Progenitor cell of endocrine pancreas (in vitro differentiated cells): ENCODE measurements at places on chromosomes 11 and 22. TPM values are rescaled to one million over a fixed set of nuclear protein-coding genes. Genes with fewer than 3 reads are reported as not detected.

DNA sequence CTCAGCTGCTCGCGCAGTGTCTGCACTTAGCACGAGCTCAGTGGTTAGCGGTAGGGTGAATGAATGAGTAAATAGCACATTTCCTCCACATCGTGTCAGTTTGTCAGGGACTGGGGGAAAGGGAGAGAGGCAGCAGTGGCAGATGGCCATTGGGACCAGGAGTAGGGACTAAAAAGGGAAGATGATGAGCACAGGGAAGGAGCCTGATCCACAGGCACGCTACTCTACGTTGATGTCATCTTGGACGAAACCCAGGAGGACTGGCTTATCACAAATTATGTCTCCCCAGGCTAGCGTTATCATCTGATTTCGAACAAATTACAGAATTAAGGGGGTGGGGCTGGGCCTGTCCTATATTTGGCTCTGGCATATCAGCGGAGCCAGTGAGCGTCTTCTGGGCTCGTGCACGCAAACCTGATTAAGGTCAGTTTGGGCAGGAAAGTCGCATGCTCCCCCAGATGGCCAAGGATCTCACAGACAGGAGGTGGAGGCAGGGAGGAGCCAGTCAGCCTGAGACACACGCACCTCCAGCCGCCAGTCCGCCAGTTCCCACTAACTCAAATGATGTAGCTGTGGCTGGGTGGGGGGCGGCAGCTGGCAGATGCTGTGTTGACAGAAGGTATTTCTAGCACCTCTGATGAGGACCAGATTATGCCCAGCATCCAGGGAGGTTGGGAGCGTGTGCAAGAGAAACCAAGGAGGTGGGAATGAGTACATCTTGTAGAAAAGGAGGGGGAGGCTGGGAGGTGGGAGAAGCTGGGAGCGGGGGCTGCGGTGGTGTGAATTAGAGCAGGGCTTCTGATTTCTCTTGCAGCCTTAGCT is 97.4 kb upstream of the PRDM11 start:
- no peak overlapping the region for H3K27ac ChIP-seq

DNA sequence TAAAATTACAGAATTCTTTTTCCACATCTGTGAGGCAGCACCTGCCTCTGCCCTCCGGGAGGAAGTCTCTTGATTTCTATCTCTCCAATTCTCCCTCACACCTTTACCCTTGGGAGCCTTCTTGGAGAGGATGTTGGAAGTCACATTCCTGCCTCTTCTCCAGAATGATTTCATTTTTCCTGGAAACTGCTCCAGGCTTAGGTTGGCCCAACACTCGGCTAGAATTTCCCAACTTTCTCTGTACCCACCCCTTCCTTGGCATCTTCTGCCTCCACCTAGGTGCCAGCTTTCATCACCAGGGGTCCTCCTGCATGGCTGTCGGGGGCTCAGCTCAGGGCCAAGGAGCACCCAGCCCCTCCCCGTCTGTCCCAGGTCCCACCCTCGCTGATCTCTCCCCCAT is 43.2 kb downstream of the SLCO2B1 start:
- no peaks in the 10 kb centered on the region for H3K36me3 ChIP-seq
- peaks cover 5% of the 10 kb centered on the region for H3K27me3 ChIP-seq
- H3K4me3 ChIP-seq, result no peak overlapping the region
- DNase-seq, result no peak

DNA sequence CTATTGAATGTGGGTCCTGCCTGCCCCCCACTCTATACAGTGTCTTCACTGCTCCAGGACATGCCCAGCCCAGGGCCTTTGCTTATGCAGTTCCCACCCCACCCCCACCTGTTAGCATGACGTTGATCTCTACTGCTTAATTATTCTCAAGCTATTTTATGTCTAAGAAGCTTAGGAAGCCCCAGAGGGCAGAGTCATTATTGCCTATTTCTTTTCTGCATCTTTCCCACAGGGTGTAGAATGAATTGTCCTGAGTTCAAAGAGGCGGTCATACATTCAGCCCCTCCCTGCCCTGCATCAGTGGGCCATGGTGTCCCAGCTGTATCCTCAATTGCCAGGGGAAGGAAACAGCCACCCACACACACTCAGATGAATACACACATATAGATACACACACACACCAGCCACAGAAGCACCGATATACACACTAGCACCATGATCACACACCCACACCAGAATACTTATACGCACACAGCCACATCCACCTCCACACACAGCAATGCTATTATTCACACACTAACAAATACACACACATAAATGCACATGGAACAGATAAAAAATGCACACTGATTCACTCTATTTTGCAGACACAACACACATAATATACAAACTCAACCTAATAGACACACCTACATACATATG is 1.5 kb downstream of the PDE2A start:
- no peak for DNase-seq
- H3K4me3 ChIP-seq, result no peak overlapping the region
- H3K27me3 ChIP-seq, result peaks cover 78% of the 10 kb centered on the region
- H3K4me1 ChIP-seq, result no peaks in the 10 kb centered on the region
- no peak overlapping the region for H3K27ac ChIP-seq
- H3K36me3 ChIP-seq, result no peaks in the 10 kb centered on the region

Gene CABP4
- total RNA-seq, result 0.18 TPM in 1 of 2 replicates, not detected in the other

GRCh38 chr22:39962071-39962470 is 1.9 kb downstream of the TMA7B start:
- no peak for DNase-seq
- no peaks in the 10 kb centered on the region for H3K36me3 ChIP-seq
- peaks cover 5% of the 10 kb centered on the region for H3K4me1 ChIP-seq
- no peak overlapping the region for H3K4me3 ChIP-seq
- H3K27me3 ChIP-seq, result peaks cover 27% of the 10 kb centered on the region

Gene LRP4
- 8.7 and 11.0 TPM in 2 replicates for total RNA-seq

GRCh38 chr22:45999379-45999971 is 22.5 kb upstream of the WNT7B start:
- peaks cover 25% of the 10 kb centered on the region for H3K27me3 ChIP-seq
- H3K36me3 ChIP-seq, result no peaks in the 10 kb centered on the region
- no peaks in the 10 kb centered on the region for H3K4me1 ChIP-seq

GRCh38 chr11:120074076-120074475 is 63.8 kb downstream of the TRIM29 start:
- H3K4me1 ChIP-seq, result no peaks in the 10 kb centered on the region
- peaks cover 17% of the 10 kb centered on the region for H3K27me3 ChIP-seq
- no peak overlapping the region for H3K27ac ChIP-seq
- no peak overlapping the region for H3K4me3 ChIP-seq
- DNase-seq, result no peak

Gene C11orf87
- total RNA-seq, result 1.4 and 2.0 TPM in 2 replicates

- peak overlapping the region; percentile 96 for H3K27ac ChIP-seq
- peaks cover 8% of the 10 kb centered on the region for H3K4me1 ChIP-seq
- peak overlapping the region; percentile 91 for H3K4me3 ChIP-seq
- DNase-seq, result no peak
- H3K36me3 ChIP-seq, result peaks cover 1% of the 10 kb centered on the region
- no peaks in the 10 kb centered on the region for H3K27me3 ChIP-seq
Observed at GRCh38 chr22:35299217-35299672, 449 bp upstream of the TOM1 start.

Gene GAB4
- not detected in 2 replicates for total RNA-seq

DNA sequence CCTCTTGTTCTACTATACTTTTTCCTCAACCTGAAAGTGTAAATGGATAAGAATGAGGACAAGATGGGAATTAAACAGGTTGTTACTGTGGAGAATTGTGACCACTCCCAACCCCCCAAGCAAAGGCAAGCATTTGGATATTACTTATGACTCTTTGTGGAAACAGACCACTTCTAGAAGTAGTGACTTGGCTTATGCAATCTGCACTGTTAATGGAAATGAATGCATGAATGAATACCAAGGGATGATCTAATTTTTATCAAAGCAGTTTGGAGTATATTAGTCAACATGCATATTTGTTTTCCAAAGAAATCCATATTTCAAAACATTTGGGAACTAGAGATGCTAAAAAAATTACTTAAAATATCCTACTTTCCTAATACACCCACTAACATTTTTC is 35.3 kb downstream of the AMOTL1 start:
- peaks cover 14% of the 10 kb centered on the region for H3K4me1 ChIP-seq
- no peak overlapping the region for H3K27ac ChIP-seq
- DNase-seq, result no peak
- no peak overlapping the region for H3K4me3 ChIP-seq
- no peaks in the 10 kb centered on the region for H3K27me3 ChIP-seq

Gene CDPF1
- 10.0 and 12.0 TPM in 2 replicates for total RNA-seq

GRCh38 chr11:116790167-116791001 is 1.3 kb downstream of the APOA5 start:
- H3K4me1 ChIP-seq, result peaks cover 22% of the 10 kb centered on the region
- H3K27ac ChIP-seq, result no peak overlapping the region
- peaks cover 13% of the 10 kb centered on the region for H3K27me3 ChIP-seq
- peaks cover 4% of the 10 kb centered on the region for H3K36me3 ChIP-seq
- no peak for DNase-seq

Gene GLYAT
- not detected in 2 replicates for total RNA-seq

DNA sequence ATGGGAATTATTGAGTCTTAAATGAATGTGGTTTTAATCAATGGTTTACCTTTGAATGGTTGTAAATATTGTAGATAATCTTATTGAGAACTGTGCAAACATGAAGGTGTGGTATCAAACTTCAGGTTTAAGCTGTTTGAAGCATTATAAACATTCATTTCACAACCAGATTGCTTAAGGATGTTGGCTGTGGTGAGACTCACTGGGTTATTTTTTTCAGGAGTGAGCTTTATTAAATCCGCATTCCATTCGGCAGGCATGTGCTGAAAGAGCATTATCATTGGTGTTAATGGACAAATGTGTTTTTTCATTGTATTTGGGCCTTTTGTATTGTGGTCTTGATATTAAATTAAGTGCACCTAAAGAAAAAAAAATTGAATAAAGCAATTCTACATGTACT is 9.7 kb downstream of the MMP3 start:
- H3K27ac ChIP-seq, result no peak overlapping the region
- no peaks in the 10 kb centered on the region for H3K36me3 ChIP-seq
- H3K4me3 ChIP-seq, result no peak overlapping the region
- DNase-seq, result no peak

GRCh38 chr22:19524170-19525115 is at the start of gene CLDN5:
Gene CLDN5, minus strand, starts transcription at chr22:19524410. Its CDS starts 155 bp downstream, at chr22:19524255.
- H3K4me1 ChIP-seq, result peaks cover 3% of the 10 kb centered on the region
- peaks cover 57% of the 10 kb centered on the region for H3K27me3 ChIP-seq
- no peak within 1 kb of the TSS for H3K27ac ChIP-seq
- H3K36me3 ChIP-seq, result no peaks in the 10 kb centered on the region
- no peak for DNase-seq

- no peak overlapping the region for H3K4me3 ChIP-seq
- peaks cover 1% of the 10 kb centered on the region for H3K36me3 ChIP-seq
- no peak for DNase-seq
Observed at GRCh38 chr22:45235851-45236342, 4.8 kb downstream of the KIAA0930 start.

DNA sequence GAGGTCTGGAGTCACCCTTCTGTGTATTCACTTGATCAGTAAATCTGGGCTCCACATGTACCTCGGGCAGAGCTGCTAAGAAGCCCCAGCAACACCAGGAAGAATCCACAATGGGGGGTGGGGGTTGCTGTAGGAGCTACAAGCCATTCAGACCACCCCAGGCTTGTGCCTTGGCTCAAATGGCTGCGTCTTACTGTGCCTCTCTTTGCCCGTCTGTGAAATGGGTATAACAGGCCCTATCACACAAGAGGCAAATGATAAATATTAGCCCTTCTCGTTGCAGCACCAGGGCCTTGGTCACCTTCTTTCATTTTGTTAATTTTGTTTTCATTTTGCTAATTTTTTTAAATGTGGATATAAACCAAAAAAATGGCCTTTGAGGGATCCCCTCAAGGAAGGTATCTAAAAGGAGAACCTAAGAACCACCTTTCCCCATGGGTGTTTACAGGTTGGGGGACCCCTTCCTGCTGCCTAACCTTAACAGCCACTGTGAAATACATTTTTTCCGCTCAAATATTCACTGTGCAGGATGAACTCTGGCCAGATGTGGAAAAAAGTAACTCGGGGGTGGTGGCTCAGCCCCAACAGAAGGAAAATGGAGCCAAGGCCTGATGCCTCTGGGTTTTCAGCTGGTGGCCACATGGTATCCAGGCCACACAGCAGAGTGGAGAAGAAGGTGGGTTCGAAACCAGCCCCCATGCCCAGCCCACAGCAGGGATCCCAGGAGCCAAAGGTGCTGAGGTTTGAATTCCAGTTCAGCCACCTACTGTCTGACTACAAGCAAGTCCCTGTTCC is 284.0 kb downstream of the MN1 start:
- H3K36me3 ChIP-seq, result no peaks in the 10 kb centered on the region
- H3K4me3 ChIP-seq, result no peak overlapping the region
- H3K27ac ChIP-seq, result no peak overlapping the region
- DNase-seq, result no peak
- H3K4me1 ChIP-seq, result peaks cover 2% of the 10 kb centered on the region
- peaks cover 4% of the 10 kb centered on the region for H3K27me3 ChIP-seq

GRCh38 chr22:45846952-45847351 is 130.0 kb downstream of the WNT7B start:
- H3K27me3 ChIP-seq, result no peaks in the 10 kb centered on the region
- no peak overlapping the region for H3K4me3 ChIP-seq

- DNase-seq, result no peak
- no peak overlapping the region for H3K27ac ChIP-seq
- peaks cover 3% of the 10 kb centered on the region for H3K4me1 ChIP-seq
- H3K27me3 ChIP-seq, result no peaks in the 10 kb centered on the region
Observed at GRCh38 chr11:28910926-28911325, 802.7 kb downstream of the METTL15 start.

Gene MUS81
- 55.5 and 60.5 TPM in 2 replicates for total RNA-seq

DNA sequence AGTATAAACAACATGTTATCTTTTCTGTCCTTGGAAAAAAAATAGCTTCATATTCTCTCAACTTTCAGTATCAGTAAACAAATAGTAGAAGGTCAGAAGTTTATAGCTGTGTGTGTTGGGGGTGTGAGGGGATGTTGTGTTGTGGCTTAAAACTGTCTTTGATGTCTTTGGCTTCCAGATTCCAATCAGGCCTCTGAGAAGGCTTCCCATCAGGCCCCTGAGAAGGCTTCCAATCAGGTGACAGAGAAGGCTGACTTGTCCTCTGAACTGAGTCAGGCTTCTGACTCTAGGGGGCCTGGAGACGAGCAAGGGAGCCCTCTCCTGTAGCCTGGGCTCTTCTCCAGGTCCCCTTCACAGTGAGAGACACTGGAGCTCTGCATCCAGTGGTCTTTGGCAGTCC is 9.3 kb downstream of the MTFP1 start:
- no peak for DNase-seq
- H3K4me3 ChIP-seq, result no peak overlapping the region
- H3K27me3 ChIP-seq, result no peaks in the 10 kb centered on the region
- peaks cover 17% of the 10 kb centered on the region for H3K4me1 ChIP-seq
